ENCODE measurements at places on chromosomes 11 and 22. TPM values are rescaled to one million over a fixed set of nuclear protein-coding genes. Genes with fewer than 3 reads are reported as not detected.

GRCh38 chr11:92709329-92709728 lies 260.1 kb upstream of the MTNR1B start:
- no peaks in the 10 kb centered on the region for H3K4me1 ChIP-seq
- DNase-seq: no peak
- H3K27ac ChIP-seq: no peak overlapping the region
- no peaks in the 10 kb centered on the region for H3K27me3 ChIP-seq

DNA sequence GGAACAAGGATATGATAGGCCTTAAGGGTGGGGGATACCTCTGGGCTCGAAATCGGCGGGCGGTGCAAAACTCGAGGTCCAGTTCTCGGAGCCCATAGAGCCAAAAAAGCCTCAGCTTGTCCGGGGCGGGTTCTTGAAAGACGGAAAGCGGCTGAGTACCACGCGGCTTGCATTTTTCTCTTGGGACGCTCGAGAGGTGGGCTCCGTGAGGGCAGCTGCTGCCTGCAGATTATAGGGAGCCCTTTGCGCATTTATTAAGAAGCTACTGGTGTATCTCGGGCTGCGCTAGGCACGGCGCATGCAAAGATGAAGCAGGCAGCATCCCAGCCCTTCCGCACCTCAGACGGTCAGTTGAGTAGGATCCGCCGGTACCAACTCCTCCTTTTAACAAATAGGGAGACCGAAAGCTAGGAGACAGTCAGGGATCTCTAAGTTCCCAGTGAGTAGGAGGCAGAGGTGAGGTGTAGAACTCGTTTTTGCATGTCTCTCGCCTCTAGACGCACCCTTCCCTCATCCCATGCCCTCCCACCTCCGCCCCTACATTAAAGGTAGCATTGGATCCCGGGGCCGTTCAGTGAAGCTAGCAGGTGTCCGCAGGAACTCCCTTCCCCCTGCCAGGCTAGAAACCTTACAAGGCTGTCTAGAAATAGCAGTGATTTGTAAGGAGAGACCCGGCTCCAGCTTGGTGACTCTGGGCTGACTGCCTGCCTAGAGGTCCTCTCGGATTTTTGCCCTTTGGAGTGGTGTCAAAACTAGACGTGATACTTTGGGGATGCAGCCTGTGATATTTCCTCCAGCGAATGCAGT lies 768 bp downstream of the LDHA start:
- H3K4me1 ChIP-seq: peaks cover 43% of the 10 kb centered on the region
- H3K4me3 ChIP-seq: peak overlapping the region; percentile 72
- peaks cover 32% of the 10 kb centered on the region for H3K36me3 ChIP-seq

GRCh38 chr11:47157805-47158204 lies 18.9 kb downstream of the ARFGAP2 start:
- no peak for DNase-seq
- H3K27ac ChIP-seq: no peak overlapping the region
- H3K4me3 ChIP-seq: no peak overlapping the region
- H3K4me1 ChIP-seq: peaks cover 31% of the 10 kb centered on the region

The TRIM64 gene
- not detected for total RNA-seq

The DESI1 gene
- 26.2 TPM for total RNA-seq

The CBLIF gene
- not detected for total RNA-seq
